ENCODE measurements at places on chromosomes 12 and 14.

GRCh38 chr12:29207120-29207519 is 58.0 kb downstream of the FAR2 start:
- no peak for DNase-seq

- DNase-seq: no peak
Observed at GRCh38 chr14:98181768-98182167, 1090.2 kb downstream of the BCL11B start.

DNA sequence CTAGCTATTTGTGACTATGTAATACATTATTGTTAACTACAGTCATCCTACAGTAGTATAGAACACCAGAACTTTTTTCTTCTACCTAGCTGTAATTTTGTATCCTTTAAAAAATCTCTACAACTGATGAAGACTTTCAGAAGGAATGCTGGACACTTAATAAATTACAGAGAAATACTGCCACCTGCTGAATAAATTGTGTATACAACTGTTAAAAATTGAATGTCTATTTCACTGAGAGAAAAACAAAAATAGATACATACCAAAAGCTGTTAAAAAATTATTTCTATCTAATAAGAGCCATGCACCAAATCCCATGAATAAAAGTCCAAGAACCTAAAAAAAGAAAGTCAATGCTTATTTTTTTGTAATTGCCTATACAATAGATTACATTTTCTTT is 6.6 kb downstream of the TSPAN19 start:
- DNase-seq: no peak

GRCh38 chr12:40104461-40105264 is 1.2 kb downstream of the SLC2A13 start:
- no peak for DNase-seq

DNA sequence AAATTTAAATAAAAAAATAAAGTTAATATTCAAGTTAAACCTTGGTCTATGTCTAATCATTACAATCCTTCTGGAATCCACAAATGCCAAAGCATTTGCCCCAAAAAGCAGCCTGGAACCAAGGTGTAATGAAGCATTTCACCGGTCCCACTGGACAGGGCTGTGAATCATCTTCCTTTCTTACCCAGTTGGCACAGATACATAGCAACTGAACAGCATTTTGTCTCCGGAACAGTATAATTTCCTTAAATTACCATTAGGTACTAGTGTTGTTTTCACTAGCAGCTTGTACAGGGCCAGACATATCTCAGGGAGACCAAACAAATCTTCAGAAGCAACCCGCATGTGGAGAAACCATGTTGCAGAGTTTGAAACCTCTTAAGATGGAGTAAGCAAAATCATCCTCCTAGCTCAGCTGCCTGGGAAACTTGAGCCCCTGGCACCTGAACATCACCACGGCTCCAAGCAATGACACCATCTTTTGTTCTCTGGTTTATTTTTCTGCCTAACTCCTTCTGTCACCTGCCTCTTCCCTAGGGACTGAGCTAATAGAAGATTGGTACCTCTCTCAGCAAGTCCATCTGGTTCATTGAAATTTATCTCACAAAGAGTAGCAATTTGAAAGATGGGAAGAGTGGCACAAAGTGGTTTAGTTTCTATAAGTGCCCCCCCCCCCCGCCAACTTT is 17.9 kb upstream of the MDM1 start:
- no peak for DNase-seq

- DNase-seq: no peak
Observed at GRCh38 chr14:30445852-30446251, 113.1 kb upstream of the G2E3 start.

- DNase-seq: no peak
Observed at GRCh38 chr12:47964106-47964728, 821 bp downstream of the TMEM106C start.

DNA sequence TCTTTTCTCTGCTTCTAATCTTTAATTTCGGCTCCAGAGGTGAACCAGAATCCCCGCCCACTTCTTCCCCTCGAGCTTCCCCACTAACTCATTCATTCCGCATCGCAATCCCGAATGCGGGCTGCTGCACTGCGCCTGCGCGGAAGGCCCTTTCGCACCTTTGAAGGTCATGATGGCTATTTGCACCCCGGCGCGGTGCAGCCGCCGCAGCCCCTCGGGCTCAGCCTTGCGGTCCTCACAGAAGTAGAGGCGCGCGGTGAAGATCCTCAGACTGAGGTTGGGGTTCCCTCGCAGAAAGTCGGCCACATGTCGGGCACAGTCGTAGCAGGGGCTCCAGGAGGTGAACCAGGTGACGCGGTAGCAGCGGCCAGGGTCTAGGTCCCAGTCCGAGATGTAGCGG is 7.6 kb downstream of the AICDA start:
- no peak for DNase-seq

GRCh38 chr12:28130625-28131598 is 59.3 kb upstream of the CCDC91 start:
- no peak for DNase-seq

GRCh38 chr12:1939331-1939730 is 20.9 kb upstream of the CACNA2D4 start:
- DNase-seq: no peak

GRCh38 chr12:99087278-99087677 is 442.2 kb downstream of the APAF1 start:
- DNase-seq: no peak

- no peak for DNase-seq
Observed at GRCh38 chr12:103647267-103647666, 60.2 kb downstream of the STAB2 start.
